NCI-H1105 (cell line): ENCODE measurements at places on chromosomes 13 and 19.

GRCh38 chr19:30935146-30935545 lies 414.1 kb downstream of the TSHZ3 start:
- no peak for DNase-seq

DNA sequence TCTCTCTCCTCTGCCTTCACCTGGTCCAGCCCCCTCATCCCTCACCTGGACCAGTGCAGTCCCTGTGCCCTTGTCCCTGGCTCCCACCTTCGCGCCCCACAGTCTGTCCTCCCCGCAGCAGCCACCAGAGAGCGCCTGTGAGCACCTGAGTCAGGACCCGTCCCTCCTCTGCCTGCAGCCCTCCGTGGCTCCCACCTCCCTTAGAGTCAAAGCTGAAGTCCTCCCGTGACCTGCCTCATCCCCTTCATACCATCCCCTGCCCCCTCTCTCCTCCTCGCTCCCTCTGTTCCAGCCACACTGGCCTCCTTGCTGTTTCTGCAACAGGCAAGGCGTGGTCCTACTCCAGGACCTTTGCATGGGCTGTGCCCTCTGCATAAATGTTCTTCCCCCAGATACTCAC lies 10.3 kb downstream of the CELF5 start:
- DNase-seq: no peak

- DNase-seq: no peak
Observed at GRCh38 chr19:4267101-4267900, 11.8 kb upstream of the SHD start.

GRCh38 chr19:2982561-2982960 lies 5.2 kb downstream of the TLE6 start:
- DNase-seq: no peak

DNA sequence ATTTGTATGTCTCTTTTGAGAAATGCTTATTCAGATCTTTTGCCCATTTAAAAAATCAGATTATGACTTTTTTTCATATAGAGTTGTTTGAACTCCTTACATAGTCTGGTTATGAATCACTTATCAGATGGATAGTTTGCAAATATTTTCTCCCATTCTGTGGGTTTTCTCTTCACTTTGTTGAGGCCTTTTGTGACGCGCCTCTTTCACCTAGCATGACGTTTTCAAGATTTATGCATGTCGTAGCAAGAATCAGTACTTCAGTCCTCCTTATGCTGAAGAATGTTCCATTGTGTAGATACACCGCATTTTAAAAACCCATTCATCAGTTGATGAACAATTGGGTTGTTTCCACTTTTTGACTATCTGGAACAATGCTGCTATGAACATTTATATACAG lies 13.4 kb downstream of the PABPC3 start:
- no peak for DNase-seq

GRCh38 chr13:110105136-110105535 lies 201.8 kb downstream of the COL4A1 start:
- DNase-seq: no peak

DNA sequence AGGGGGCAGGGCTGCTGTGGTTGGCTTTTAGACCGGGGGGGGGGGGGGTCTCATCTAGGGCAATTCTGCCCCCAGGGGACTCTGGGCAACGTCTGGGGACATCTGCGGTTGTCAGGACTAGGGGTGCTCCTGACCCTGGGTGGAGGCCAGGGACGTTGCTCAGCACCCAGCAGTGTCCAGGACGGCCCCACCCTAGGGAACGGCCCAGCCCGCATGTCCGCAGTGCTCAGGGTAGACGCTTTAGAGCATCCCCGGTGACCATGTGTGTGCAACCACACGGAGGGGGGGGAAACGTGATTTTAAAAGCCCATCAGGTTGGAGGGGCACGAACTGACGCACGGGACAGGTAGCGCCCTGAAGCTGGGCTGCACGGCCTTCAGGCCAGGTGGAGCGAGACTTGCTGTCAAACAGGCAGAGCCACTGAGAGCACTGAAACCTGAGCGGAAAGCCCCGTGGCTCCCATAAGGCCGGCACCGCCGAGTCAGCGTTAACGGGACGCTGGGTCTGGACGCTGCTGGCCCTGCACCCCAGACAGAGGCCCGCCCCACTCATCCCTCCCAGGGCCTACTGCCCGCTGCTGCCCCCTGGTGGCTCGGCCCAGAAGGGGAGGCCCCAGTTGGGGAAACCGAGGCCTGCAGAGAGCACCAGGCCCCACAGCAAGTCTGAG lies 8.3 kb downstream of the CACTIN start:
- no peak for DNase-seq
